ENCODE measurements at places on chromosomes 6 and 20.
A peak's percentile ranks its signal among the peaks of the same experiment; 100 is the strongest.

GRCh38 chr6:156651486-156651885 lies 125.7 kb upstream of the ARID1B start:
- no peak for DNase-seq

GRCh38 chr6:85460921-85461797 lies 11.3 kb downstream of the NT5E start:
- DNase-seq = peak; percentile 42

- DNase-seq = no peak
Measured at GRCh38 chr6:128763599-128764300, 119.2 kb upstream of the LAMA2 start.

GRCh38 chr6:136158387-136158821 lies 91.7 kb downstream of the MTFR2 start:
- no peak for DNase-seq

DNA sequence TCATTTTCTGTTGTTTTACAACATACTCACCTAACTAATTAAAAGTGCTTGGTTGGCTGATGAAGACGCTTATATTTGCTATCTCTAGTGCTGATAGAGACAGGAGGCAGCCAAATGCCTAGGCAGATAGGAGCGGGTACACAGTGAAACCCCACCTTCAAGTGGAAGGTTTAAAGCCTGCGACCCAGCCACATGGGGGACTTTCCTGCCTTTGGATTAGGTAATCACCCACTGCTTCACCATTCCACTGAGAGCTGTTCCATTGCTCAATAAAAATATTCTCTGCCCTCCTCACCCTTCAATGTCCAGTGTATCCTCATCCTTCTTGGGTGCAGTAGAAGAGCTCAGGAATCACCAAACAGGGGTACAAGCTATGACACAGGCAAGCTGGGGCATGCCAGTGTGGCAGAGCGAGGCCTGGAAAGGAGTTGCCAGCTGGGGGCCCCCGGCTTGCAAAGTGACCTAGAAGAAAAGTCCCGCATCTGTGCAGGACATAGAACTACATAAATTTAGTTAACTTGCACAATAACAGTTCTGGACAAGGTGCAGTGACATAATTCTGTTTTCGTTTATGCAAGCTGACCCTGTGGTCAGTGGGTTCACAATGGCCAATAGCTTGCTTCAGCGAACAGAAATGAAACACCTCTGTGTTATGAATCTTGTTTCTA lies 112.0 kb upstream of the MLIP start:
- no peak for DNase-seq

All from CD4-positive, alpha-beta T cell treated with Interleukin-2 at 100 ng/mL for 4 hours (primary cell).